ENCODE measurements at places on chromosomes 1 and 21.

DNA sequence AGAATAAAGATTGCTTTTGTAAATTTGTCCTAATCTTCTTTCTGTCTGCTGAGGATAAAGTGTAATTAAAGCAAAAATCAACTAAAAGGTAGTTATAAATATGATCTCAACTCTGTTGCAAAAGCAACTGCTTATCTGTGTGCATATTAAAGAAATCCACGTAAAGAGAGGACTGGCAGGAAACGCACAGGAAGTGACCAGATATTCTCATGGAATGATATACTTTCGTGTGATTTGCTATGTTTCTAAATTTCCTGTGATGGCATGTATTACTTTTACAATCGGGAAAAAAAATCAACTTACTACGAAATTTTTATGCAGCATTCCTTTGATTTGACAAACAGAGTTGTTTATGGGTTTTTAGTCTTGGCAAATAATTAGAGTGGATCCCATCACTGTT lies 75.4 kb downstream of the RGS2 start:
- no peak for DNase-seq

DNA sequence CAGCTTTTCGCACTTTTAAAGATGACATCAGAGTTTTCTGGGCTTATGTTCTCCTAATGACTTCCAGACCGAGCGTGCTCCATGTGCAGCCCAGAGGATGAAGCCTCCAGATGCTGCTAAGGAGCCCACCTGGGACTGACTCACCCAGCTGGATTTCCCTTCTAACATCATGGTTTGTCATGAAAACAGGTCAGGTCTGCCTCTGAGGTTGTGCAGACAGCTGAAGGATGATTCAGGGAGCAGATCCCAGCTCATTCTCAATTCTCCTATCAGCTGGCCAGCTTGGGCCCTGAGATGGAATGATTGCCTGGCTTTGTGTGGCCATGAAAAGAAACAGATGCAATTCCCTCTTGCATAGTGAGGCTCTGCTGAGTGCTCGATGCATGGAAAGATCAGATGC lies 123.9 kb upstream of the DUSP10 start:
- DNase-seq: no peak

DNA sequence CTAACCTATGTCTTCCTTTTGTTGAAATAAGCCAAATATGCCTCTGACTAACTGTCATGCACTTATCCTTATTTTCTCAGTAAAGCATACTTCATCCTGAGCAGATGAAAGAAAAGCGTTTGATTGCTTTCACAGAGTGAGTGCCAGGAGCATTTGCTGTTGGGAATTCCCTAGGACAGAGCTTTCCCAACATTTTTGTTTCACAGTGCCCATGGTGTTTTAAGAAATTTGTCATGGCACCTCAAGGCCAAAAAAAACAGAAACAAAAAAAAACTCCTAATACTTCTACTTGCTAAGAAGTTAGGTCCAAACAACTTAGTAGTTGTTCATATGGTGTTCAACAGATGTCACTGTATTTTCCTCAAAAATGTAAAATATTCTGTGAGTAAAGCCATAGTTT lies 120.8 kb upstream of the BMP8A start:
- no peak for DNase-seq

DNA sequence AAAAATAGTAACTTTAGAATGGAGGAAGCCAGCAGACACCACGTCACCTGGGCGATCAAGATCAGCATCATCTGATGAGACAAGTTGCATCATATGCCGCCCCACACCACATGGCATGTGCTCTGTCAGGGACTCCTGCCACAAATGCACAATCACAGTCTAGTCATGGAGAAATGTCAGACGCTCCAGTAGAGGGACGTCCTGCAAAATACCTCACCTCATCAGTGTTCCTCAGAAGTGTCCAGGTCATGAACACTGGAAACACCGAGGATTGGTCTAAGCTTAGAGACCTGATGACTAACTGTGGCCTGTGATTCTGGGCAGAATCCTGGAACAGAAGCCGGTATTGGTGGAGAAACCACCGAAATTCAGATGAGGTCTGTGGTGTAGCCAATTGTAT lies 14.3 kb downstream of the ADARB1 start:
- DNase-seq: no peak

DNA sequence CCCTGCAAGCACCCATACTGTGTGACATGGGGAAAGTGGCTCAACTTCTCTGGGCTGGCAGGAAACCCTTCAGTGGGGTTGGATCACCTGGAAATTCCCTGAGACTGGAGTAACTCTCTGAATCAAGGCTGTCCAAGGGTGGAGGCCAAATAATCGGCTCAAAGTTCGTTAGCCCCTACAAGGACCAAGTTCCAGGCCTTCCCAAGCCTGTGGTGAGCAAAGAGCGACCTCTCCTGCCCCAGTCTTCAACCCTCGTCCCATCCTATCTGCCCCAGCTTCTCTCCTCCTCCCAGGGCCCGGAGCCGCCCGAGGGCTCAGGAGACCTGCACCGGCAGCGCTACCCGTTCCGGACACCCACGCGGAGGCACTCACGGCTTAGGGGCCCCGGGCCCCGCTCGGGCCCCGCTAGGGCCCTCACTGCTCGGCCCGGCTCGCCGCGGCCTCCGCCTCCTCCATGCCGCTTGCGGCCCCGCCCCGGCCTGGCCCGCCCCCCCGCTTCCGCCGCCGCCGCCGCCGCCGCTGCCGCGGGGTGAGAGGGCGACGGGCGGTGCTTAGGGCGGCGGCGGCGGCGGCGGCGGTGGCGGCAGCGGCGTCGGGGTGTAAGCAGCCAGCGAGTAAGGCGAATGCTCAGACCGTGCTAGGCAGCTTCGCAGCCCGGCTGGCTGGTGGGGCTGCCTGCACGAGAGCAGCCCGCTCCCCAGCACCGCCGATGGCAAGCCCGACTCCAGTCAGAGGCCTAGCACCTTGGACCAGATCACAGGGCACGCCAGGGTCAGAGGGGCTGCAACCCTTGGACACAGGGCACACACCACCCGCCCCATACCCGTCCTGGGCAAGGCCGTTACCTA lies at the start of gene POMGNT1:
TSS of gene POMGNT1 (minus strand) at position 471 of the 848 bp plus-strand sequence. CDS start 613 bp downstream, outside the sequence.
- DNase-seq: peak; percentile 58

GRCh38 chr1:8670371-8670818 lies 147.0 kb downstream of the RERE start:
- DNase-seq: no peak
